Foreskin keratinocyte (primary cell): ENCODE measurements at places on chromosomes 11 and 22.

DNA sequence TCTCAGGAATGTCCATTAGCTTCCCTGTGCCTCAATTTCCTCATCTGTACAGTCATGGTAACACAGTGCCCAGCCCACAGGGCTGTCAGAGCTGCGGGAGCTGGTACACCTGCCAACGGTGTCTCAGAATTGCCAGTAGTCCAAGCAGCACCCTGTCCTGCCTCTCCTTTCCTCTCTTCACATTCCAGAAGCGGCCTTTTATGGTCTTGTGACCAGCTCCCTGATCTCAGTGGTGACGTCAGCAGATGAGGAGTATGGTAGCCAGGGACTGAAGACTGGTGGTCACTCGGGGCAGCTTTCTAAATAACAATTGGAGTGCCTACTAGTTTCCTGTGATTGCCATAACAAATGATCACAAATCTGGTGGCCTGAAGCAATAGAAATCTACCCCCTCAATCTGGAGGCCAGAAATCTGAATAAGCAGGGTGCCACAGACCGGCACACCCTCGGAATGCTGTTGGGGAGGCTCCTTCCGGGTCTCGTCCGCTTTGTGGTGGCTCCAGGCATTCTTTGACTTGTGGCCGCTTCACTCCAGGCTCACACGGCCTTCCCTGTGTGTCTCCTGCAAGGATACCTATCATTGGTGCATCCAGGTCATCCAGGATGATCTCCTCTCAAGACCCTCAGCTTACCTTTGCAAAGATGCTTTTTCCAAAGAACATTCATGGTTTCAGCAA is 2.1 kb downstream of the FADD start:
- no peak for DNase-seq

DNA sequence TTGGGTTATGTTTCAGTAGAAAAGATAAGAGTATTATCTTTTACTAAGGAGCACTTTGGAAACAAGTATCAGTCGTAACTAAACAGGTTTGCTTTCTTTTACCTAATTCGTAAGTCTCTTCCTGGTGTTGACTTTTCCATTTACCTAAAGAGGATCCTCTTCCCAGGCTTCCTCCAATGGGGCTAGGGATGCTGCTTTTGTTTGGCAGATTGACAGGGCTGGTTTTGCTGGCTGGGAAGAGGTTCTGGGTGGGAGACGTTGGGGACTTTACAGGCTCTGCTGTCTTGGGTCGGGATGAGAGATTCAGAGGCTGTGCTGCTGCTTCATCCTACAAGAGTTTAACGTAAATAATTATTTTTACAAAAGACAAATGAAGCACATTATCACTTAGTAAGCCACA is 306.7 kb downstream of the SOX6 start:
- no peak for DNase-seq

DNA sequence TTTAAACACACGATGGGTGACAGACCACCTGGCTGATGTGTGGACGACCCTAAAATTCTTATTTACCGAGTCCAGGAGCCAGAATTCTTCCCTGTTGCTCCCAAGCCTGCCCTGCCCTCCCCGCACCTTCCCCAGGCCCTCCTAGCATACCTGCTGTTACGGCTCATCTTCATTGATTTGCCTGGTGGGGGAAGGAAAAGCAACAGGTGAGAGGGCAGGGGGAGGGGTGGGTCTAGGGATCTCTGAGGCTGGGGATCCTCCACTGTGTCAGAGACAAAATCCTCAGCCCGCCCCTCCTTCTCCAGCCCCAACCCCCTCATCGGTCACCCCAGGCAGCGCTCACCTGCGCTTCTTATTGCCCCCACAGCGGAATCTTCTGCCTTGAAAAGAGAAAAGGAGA is 4.0 kb downstream of the FXYD2 start:
- DNase-seq, result no peak

DNA sequence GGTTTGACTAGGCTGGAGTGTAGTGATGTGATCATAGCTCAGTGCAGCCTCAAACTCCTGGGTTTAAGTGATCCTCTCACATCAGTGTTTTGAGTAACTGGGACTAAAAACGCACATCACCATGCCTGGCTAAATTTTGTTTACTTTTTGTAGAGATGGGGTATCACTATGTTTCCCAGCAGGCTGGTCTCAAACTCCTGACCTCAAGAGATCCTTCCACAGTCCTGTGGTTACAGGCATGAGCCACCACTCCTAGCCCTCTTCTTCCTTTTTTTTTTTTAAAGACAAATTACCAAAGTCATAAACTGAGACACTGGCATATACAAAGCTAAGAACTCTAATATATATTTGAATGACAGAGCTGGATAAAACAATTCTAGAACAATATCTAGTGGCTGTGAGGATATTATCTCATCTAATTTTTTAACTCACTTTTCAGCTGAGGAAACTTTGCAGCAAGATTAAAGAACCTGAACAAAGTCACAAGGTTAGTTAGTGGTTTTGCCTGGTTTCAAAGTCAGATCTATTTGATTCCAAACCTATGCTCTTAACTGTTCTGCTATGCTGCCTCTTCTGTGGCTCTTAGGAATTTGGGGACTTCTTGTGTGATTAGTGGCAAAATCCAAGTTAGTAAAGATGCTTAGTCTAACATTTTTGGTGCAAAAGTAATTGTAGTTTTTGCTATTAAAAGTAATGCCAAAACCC is 95.3 kb upstream of the RAG2 start:
- DNase-seq, result no peak

- no peak for DNase-seq
Measured at GRCh38 chr11:125338886-125339811, 156.9 kb downstream of the FEZ1 start.

GRCh38 chr11:36380296-36381014 is 84.4 kb downstream of the PRR5L start:
- no peak for DNase-seq

- no peak for DNase-seq
Measured at GRCh38 chr11:95085117-95085816, 4.4 kb upstream of the ENDOD1 start.

GRCh38 chr11:37504060-37504611 is 906.1 kb upstream of the RAG2 start:
- DNase-seq, result peak; percentile 96

- no peak for DNase-seq
Measured at GRCh38 chr11:65742353-65742752, 21.8 kb upstream of the RNASEH2C start.
